Ascending aorta (tissue), 2 donors: ENCODE measurements at places on chromosomes 16 and 17.

DNA sequence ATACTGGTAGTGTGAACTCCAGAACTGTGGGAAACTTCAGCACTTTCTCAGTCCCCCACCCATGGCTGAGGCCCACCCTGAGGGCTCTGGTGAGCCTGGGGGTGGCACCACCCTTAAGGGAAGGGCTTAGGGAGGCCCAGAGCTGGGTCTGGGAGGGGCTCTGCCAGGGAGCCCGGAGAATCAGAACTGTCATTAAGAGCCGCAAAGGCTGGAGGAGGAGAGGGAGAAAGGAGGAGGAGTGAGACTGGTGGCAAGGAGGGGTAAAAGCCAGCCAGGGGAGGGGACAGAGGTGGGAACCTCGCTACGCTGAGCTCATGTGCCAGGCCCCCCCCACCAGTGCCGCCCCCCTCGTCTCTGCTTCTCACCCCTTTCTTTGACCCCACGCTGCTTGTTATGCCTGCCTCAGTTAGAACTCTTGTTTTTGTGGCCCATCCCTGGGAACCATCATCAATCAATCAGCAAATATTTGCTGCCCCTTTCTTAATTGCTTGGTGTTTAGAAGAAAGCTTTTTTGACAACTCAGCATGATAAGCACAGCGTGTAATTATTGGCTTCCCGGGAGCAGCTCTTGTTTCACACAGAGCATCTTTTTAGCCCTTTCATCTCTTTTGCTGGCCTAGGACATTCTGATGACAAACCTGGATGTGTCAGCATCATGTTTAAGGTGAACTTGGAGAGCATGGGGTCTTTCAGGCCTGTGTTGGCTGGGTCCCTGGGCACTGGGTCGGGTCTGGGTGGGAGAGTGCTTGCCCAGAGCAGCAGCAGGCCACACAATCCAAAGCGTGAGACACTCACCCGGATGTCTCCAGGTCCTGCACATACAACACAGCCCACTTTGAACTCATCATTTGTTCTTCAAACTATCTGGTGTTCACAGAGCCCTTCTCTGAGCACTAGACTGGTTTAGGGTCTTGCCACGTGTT lies 77.7 kb downstream of the NETO2 start:
- DNase-seq: no peak

- DNase-seq: no peak
Measured at GRCh38 chr17:1683459-1683858, 1.2 kb downstream of the PRPF8 start.

DNA sequence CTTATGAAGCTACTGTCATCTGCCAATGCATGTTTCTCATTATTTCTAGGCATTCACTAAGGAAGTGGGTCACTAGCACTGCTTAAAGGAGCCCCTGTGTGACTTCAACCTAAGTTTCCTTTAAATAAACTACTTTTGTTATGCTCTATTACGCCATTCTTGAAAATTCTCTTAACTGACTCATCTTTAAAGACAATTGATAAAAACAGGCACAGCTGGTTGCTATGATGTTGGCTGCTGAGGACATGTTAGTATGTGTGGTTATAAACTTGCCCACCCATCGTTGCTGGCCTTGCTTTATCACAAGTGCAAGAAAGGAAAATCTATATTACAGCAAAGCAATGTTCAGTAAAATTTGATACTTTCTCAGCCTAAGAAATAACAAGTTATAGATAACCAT lies 75.8 kb upstream of the CNTNAP4 start:
- no peak for DNase-seq

DNA sequence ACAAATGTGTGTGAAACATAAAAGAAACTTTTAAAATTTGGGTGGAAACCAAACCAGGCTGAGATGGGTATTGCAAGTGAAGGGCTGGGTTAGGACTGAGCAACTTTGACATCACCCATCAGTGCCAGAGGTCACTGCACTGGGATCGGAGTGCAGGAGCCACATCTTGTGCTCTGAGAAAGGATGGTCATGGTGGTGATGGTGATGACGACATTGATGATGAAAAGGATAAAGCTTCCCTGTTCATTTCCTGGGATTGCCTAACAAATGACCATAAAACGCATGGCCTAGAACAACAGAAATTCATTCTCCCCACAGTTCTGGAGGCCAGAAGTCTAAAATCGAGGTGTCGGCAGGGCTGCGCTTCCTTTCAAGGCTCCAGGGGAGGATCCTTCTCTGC lies 324.0 kb downstream of the MAF start:
- DNase-seq: no peak

DNA sequence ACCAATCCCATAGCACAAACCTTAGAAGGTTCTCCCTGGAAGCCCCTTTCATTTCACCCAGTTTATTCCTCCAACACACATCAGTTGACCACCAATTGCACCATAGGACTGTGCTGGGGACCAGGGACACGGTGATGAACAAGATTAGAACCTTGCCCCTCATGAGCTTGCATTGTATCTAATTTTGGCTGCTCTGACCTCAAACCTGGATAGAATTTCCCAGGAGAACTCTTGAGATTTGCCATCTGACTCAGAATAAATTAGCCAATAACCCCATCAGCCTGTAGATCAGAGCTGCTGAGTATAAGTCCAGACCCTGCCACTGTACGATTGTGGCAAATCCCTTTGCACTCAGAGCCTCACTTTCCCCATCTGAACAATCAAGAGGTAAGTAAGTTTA lies 52.1 kb downstream of the CDH11 start:
- DNase-seq: no peak

GRCh38 chr16:68768771-68769170 lies 31.7 kb downstream of the CDH1 start:
- no peak for DNase-seq

GRCh38 chr17:70298929-70299531 lies 129.7 kb downstream of the KCNJ2 start:
- DNase-seq: no peak

GRCh38 chr17:15092261-15092660 lies 172.9 kb downstream of the PMP22 start:
- no peak for DNase-seq

- no peak for DNase-seq
Measured at GRCh38 chr17:44314031-44314430, 5.6 kb downstream of the RUNDC3A start.

GRCh38 chr17:12068946-12069345 lies 48.3 kb downstream of the MAP2K4 start:
- no peak for DNase-seq

DNA sequence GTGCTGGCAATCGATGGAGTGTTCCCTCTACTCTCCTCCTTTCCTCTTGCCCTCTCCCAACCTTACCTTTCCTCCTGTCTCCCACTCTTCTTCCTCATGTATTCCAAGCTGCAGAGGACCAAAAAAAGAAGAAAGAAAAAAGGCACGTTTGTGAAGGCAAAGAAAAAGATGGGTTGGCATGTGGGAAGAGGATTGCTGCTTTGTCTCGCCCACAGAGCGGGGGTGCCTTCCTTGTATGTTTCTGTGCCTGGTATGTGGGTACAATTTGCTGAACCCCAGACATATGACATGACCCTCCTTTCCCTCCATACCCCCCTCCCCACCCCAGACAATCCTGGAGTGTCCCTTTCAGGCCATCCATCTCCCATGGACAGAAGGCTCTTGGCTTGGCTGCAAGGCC lies 13.1 kb upstream of the CTCF start:
- no peak for DNase-seq

- no peak for DNase-seq
Measured at GRCh38 chr16:1781758-1782407, 488 bp downstream of the SPSB3 start.

DNA sequence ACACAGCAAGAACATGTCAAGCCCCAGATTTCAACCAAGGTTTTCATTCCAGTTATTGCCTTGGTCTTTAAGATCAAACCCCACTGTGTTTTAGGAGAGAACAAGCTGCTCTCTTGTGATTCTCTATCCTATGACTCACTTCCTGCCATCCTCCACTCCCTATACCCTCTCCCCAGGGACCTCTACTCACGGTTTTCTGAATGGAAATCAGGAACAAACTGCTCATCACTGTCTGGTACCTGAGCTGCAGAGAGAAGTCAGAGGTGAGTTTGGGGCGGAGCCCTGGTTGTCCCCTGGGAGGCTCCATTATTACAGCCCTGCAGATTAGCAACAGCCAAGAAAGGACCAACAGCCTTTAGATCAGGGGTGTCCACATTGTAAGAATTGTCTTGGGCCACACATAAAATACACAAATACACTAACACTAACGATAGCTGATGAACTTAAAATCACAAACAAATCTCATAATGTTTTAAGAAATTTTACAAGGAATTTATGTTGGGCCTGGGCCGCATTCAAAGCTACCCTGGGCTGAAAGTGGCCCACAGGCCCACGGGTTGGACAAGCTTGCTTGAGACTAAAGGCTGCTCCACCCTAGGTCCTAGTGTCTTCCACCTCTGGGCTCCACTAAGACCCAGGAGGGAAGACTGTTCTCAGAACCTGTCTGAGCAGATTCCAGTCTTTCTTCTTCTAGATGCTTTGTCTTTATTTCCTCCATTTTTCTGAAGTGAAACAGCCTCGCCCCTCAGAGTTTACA lies 9.7 kb downstream of the ETV4 start:
- DNase-seq: no peak

- DNase-seq: no peak
Measured at GRCh38 chr16:66810391-66810790, 9.0 kb upstream of the TERB1 start.

DNA sequence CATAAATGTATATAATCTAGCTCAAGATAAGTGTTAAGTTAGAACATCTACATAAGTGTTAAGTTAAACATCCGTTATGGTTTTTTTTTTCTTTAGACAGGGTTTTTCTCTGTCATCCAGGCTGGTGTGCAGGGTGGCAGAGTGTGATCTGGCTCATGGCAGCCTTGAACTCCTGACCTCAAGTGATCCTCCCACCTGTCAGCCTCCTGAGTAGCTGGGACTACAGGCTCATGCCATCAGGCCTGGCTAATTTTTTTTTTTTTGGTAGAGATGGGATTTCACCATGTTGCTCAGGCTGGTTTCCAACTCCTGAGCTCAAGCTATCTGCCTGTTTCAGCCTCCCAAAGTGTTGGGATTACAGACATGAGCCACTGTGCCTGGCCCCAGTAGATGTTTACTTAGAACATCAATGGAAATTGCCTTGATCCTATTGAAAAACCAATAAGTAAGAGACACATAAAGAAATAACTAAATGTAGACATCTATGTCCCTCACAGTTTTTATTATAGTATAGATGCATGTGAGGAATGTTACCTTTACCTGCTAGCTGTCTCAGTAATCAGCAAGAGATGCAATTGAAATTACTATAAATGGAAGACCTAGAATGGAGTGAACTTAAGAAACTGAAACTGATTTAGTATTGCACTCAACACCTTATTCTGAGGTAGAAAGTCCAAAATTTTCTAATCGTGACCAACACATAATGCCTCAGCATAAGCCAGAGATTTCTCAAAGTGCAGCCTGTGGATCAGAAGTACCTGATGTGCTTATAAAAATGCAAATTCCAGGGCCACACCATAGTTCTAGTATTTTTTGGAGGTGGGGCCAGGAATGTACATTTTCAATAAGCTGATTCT lies 5.5 kb upstream of the FAM20A start:
- DNase-seq: no peak

- DNase-seq: no peak
Measured at GRCh38 chr16:47028767-47029377, 55.4 kb upstream of the DNAJA2 start.

- DNase-seq: no peak
Measured at GRCh38 chr16:72845322-72846020, 202.5 kb downstream of the ZFHX3 start.

GRCh38 chr17:4160294-4160859 lies 17.4 kb downstream of the CYB5D2 start:
- no peak for DNase-seq

- no peak for DNase-seq
Measured at GRCh38 chr17:78915872-78916632, 9.1 kb downstream of the TIMP2 start.

DNA sequence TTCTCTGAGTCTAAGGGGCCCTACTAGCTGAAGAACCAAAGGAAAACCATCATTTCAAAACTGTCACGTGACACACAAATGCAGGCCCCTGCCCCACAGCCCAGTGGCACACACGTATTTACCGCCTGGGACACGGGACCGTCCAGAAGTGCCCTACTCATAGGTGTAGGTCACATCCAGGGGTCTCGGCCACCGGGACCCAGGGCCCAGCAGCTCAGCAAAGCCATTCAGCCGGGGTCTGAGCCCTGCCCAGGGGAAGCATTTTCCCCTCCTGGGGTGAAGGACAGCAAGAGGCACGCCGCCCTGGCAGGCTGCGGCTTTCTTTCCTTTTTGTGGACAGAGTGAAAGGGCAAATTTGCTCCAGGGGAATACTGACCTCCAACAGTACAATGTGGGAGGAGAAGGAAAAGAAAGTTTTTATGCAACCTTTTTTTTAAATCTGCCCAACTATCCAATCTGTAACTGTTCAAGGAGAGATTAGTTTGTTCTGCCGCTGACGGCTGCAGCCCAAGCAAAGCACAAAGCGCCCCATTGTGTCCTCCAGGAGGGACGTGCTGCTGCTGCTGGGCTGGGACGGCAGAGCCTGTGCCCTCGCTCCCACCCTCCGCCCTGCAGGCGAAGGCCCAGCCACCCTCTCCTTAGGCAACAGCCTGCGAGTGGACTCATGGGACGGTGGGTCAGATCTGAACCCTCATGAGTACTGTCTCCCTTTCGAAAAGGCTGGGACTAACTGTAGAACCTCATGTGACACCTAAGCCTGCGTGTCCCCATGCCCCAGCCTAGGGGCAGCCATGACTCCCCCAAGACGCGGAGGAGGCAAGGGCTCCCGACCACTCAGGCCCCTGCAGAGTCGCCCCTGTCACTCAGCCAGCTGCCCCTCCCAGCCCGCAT lies 21.3 kb downstream of the SLC7A5 start:
- no peak for DNase-seq

DNA sequence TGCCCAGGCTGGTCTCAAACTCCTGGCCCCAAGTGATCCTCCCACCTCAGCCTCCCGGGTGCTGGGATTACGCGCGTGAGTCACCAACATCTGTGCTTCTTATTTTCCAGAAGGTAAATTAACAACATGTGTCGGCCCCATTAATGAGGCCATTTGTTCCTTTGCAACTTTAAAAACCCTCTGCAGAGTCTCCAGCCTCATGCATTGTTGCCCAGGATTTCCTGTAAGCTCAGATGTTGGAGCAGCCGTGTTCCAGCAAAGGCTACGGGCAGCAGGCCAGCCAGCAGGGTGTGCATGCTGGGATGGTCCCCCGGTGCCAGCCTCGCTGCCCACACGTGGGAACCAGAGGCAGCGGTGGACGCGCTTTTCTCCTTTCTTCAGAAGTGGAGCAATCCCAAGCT lies 19.1 kb upstream of the HEXD start:
- DNase-seq: peak; percentile 74

DNA sequence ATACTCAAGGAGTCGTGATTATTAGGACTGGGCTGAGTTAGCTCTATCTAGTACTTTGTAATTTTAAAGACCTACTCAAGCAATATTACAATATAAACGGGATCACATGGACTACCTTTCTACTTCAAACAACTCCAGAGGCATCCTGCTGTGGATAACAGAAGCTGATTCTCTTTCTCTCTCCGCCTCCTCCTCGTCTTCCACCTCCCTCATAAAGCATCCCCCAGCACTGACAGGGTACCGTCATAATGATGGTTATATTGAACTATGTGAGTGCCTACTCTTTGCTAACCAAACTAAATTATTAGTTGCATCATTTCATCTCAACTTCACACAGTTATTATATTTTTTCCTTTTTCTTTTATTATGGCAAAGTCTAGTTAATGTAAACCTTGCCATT lies 165.4 kb upstream of the FOXF1 start:
- no peak for DNase-seq

GRCh38 chr17:80738020-80738808 lies 193.6 kb downstream of the RPTOR start:
- no peak for DNase-seq
